ENCODE measurements at places on chromosomes 2 and 18. TPM values are rescaled to one million over a fixed set of nuclear protein-coding genes. Genes with fewer than 3 reads are reported as not detected.

GRCh38 chr2:128273469-128274081 is 45.1 kb downstream of the HS6ST1 start:
- H3K27ac ChIP-seq = no peak overlapping the region
- H3K27me3 ChIP-seq = no peaks in the 10 kb centered on the region
- no peaks in the 10 kb centered on the region for H3K36me3 ChIP-seq
- no peaks in the 10 kb centered on the region for H3K4me1 ChIP-seq
- DNase-seq = peak; percentile 44

The ALK gene
- not detected for total RNA-seq

GRCh38 chr18:7600528-7601245 is 33.6 kb downstream of the PTPRM start:
- H3K36me3 ChIP-seq = no peaks in the 10 kb centered on the region
- H3K27me3 ChIP-seq = no peaks in the 10 kb centered on the region
- no peaks in the 10 kb centered on the region for H3K4me1 ChIP-seq
- DNase-seq = no peak
- H3K27ac ChIP-seq = no peak overlapping the region

- no peaks in the 10 kb centered on the region for H3K36me3 ChIP-seq
- H3K4me1 ChIP-seq = no peaks in the 10 kb centered on the region
- H3K27me3 ChIP-seq = no peaks in the 10 kb centered on the region
- H3K27ac ChIP-seq = no peak overlapping the region
Observed at GRCh38 chr2:16553226-16553625, 112.4 kb downstream of the CYRIA start.

- no peaks in the 10 kb centered on the region for H3K36me3 ChIP-seq
- no peaks in the 10 kb centered on the region for H3K4me1 ChIP-seq
- no peaks in the 10 kb centered on the region for H3K27me3 ChIP-seq
- H3K27ac ChIP-seq = no peak overlapping the region
- no peak for DNase-seq
Observed at GRCh38 chr2:32678825-32679224, 51.0 kb downstream of the TTC27 start.

DNA sequence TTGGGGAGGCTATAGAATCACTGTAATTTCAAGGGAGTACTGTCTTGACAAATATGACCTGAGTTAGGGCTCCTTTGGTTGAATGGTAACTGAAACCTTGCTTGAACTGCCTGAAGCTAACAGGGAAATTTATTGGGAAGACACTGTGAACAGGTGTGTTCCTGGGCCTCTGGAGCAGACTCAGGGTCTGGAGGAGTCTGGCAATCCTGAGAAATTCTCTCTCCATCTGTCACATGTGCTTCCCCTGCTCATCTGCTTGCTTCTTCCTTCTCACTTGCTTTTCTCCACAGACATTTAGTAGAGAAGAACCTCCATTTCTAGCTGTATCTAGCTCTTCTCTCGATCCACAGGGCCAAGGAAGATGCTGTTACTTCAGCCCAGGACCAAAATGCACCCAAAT is 476.5 kb downstream of the LRP1B start:
- H3K27me3 ChIP-seq = no peaks in the 10 kb centered on the region
- H3K4me3 ChIP-seq = no peak overlapping the region
- no peaks in the 10 kb centered on the region for H3K36me3 ChIP-seq
- H3K27ac ChIP-seq = no peak overlapping the region

The UGT1A8 gene
- 19.6 TPM for total RNA-seq

DNA sequence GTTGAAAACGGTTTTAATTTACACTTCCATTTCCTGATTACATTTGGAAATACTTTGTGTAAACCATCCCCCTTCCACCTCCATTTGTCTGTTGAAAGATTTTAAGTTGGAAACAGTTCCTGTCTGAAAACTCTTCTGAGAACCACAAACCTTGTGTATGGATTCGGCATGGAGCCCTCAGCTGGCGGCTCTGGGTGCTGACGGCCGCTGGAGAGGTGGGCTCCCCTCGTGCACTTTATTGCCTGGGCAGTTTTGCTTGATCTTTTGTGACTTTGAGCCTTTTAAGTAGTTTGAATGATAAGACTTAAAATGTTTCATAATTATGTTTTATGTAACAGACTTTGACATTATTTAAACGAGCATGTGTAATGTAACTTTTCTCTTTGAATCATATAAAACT is 11.1 kb downstream of the KLF11 start:
- H3K4me1 ChIP-seq = no peaks in the 10 kb centered on the region
- no peak for DNase-seq
- H3K36me3 ChIP-seq = no peaks in the 10 kb centered on the region
- H3K27me3 ChIP-seq = no peaks in the 10 kb centered on the region
- H3K27ac ChIP-seq = no peak overlapping the region

The PROM2 gene
- total RNA-seq = 13.1 TPM

The SCYGR2 gene
- not detected for total RNA-seq

GRCh38 chr2:172439509-172439860 is 12.1 kb downstream of the ITGA6 start:
- no peak for DNase-seq
- no peaks in the 10 kb centered on the region for H3K36me3 ChIP-seq

The REG3A gene
- 4,130 TPM for total RNA-seq

The SPR gene
- 66.0 TPM for total RNA-seq

The GTF2A1L gene
- 0.94 TPM for total RNA-seq

GRCh38 chr2:171386627-171387026 is 47.2 kb downstream of the METTL8 start:
- no peak for DNase-seq
- H3K27ac ChIP-seq = no peak overlapping the region
- no peaks in the 10 kb centered on the region for H3K36me3 ChIP-seq
- H3K4me1 ChIP-seq = no peaks in the 10 kb centered on the region
- no peaks in the 10 kb centered on the region for H3K27me3 ChIP-seq

The IL36A gene
- total RNA-seq = not detected

Measured in Peyer's patch (tissue), 4 donors.